SJCRH30 (cell line): ENCODE measurements at places on chromosomes 7 and 10.

GRCh38 chr10:89442289-89442688, 27.9 kb downstream of the IFIT5 start:
- no peak for DNase-seq

GRCh38 chr7:130442601-130443000, 1.8 kb upstream of the CEP41 start:
- no peak for DNase-seq

GRCh38 chr7:16034353-16034752, 347.9 kb upstream of the MEOX2 start:
- DNase-seq, result no peak

DNA sequence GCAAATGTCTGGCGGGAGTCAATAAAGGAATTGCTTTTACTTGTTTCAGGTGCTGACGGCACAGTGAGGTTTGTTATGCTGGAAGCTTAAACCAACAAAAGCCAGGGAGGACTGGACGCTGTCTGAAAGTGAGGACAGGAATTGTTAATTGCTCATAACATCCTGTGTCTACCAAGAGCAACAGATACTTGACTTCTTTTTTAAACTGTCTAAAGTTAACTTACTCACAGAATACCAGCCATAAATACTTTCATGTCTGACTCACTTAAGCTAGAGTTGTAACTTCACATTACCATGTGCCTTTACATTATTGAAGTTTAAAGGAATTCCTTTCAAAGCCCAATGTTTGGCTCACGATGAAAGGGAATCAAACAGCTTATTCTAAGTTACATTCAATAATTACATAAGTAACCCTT, 252.7 kb upstream of the SHH start:
- DNase-seq, result no peak

GRCh38 chr7:34371922-34372321, 286.1 kb upstream of the NPSR1 start:
- DNase-seq, result no peak

- no peak for DNase-seq
Observed at GRCh38 chr7:29547421-29547820, 16.2 kb upstream of the PRR15 start.

- DNase-seq, result no peak
Observed at GRCh38 chr7:66182920-66183319, 22.2 kb upstream of the TPST1 start.

DNA sequence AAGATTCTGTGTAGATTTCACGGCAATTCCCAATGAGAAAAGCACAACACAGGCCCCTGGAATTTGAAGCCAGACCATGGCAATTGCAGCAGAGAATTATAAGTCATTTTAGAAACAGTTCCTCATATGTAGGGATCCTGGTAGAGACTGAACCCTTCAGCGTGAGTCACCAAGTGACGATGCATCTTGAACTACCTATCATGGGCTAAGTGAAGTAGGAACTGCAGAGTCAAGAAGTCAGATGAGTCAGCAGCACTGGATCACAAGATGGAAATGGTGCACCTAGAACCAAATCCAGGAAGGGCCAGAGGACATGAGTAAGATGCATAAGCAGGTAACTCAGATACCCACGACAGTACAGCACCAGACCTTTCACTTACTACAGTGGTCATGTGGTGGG, 140.0 kb upstream of the TPK1 start:
- no peak for DNase-seq

DNA sequence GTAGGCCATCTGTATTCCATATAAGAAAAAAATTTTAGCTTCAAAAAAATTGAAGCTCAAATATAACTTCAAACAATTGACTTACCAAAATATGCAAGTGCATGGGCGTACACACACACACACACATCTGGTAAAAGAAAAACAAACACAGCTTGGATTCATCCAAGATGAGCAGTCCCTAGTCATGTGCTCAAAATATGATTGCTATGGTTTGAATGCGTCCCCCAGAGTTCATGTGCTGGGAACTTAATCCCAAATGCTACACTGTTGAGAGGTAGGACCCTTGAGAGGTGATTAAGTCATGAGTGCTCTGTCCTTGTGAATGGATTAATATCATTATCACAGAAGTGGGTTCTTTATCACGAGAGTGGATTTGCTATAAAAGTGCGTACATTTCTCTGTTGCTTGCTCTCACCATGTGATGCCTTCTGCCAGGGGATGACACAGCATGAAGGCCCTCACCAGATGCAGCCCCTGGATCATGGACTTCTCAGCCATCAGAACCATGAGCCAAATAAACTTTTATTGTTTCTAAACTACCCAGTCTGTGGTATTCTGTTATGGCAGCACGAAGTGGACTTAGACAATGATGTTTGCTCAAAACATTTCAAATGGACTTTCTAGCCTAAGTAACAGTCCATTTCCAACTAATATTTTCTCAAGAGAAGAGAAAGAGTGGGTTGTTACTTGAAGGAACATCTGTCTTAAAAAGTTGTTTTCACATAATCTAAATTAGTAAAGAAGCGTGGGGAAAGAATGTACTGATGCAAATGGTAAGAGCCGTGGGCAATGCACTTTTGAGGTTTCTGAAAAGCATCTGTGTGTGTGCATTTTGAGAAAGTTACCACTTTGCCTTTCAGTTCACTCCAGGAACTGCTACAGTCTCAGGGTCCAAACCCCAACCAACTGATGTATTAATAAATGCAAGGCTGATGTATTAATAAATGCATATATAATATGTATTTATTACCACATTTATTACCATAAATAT, 15.1 kb upstream of the SVIL start:
- DNase-seq, result no peak

DNA sequence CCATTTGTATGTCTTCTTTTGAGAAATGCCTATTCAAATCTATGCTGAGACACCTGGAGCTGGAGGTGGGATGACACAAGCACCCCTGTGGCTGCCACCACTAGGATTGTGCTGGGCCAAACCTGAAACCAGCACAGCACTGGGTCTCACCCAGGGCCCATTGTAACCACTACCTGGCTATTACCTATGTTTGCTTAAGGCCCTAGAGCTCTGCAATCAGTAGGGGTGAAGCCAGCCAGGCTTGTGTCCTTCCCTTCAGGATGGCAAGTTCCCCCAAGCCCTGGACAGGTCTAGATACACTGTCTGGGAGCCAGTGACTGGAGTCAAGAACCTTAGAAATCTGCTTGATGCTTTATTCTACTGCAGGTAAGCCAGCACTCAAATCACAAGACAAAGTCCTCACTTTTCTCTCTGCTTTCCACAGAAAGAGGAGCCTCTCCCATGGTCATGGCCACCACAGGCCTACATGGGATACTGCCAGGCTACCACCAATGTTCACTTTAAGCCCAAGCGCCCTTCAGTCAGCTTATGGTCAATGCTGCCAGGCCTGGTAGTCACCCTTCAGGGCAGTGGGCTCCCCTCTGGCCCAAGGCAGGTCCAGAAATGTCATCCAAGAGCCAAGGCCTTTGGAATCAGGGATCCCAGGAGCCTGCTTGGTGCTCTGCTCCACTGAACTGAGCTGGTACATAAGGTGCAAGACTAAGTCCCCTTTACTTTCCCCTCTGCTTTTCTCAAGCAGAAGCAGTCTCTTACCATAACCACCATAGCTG, 105.3 kb downstream of the BMS1 start:
- no peak for DNase-seq
